ENCODE measurements at places on chromosomes 3 and 15. TPM values are rescaled to one million over a fixed set of nuclear protein-coding genes. Genes with fewer than 3 reads are reported as not detected.
A peak's percentile ranks its signal among the peaks of the same experiment; 100 is the strongest.

GRCh38 chr3:172198428-172198827, 159.1 kb downstream of the FNDC3B start:
- no peak overlapping the region for H3K27ac ChIP-seq
- peaks cover 5% of the 10 kb centered on the region for H3K4me1 ChIP-seq
- H3K4me3 ChIP-seq = no peak overlapping the region
- DNase-seq = no peak

DNA sequence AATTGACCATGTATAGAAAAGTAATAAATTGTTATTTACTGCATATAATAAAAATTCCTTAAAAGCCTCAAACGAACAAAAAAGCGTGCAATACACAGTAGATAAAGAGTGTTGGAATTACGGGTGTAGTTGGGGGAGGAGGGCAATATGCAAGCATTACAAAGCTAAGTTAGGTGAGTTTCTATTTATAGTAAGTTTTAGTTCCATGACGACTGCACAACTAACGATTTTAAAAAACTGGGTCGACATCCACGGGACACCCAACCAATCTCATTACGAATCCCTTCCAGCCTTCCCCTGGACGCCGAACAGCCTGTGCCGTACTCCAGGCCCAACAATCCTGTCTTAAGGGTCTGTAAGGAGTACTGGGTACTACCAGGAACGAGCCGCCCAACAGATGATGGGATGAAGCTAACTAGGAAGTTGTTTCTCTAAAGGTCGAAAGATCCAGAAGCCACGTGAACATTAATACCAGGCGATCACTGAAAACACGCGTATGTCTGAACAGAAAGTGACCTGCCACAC, 677 bp downstream of the POLQ start:
- no peak for DNase-seq
- no peak overlapping the region for H3K27ac ChIP-seq
- peak overlapping the region; percentile 35 for H3K4me3 ChIP-seq

- H3K27ac ChIP-seq = no peak overlapping the region
- no peak for DNase-seq
- H3K36me3 ChIP-seq = no peaks in the 10 kb centered on the region
- H3K27me3 ChIP-seq = no peaks in the 10 kb centered on the region
- no peak overlapping the region for H3K4me3 ChIP-seq
These were observed 190.9 kb downstream of the ADAMTS9 start for GRCh38 chr3:64496786-64497490.

DNA sequence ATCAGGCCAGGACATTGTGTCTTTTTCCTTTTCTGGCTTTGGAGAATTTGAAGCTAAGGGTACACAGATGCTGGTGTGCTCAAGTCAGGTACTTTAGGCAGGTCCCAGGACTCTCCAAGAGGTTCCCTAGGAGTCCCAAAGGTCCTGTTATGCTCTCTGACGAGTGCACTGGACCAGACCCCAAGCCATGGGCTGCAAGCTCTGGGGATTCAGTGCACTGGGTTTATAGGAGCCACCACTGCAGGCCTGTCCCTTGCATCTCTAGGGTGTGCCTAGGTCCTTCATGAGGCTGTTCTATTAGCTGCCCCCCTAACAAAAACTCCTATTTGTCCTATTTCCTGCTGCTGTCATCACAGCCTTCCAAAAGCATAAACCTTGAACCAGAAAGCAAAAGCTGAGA, 31.9 kb upstream of the BFSP2 start:
- no peak overlapping the region for H3K4me3 ChIP-seq
- H3K4me1 ChIP-seq = no peaks in the 10 kb centered on the region
- no peaks in the 10 kb centered on the region for H3K36me3 ChIP-seq
- no peak for DNase-seq
- no peaks in the 10 kb centered on the region for H3K27me3 ChIP-seq

- H3K4me3 ChIP-seq = no peak overlapping the region
- DNase-seq = no peak
- no peaks in the 10 kb centered on the region for H3K27me3 ChIP-seq
- H3K4me1 ChIP-seq = no peaks in the 10 kb centered on the region
- H3K36me3 ChIP-seq = no peaks in the 10 kb centered on the region
- H3K27ac ChIP-seq = no peak overlapping the region
These were observed 191.9 kb upstream of the LRIG1 start for GRCh38 chr3:66692766-66693150.

DNA sequence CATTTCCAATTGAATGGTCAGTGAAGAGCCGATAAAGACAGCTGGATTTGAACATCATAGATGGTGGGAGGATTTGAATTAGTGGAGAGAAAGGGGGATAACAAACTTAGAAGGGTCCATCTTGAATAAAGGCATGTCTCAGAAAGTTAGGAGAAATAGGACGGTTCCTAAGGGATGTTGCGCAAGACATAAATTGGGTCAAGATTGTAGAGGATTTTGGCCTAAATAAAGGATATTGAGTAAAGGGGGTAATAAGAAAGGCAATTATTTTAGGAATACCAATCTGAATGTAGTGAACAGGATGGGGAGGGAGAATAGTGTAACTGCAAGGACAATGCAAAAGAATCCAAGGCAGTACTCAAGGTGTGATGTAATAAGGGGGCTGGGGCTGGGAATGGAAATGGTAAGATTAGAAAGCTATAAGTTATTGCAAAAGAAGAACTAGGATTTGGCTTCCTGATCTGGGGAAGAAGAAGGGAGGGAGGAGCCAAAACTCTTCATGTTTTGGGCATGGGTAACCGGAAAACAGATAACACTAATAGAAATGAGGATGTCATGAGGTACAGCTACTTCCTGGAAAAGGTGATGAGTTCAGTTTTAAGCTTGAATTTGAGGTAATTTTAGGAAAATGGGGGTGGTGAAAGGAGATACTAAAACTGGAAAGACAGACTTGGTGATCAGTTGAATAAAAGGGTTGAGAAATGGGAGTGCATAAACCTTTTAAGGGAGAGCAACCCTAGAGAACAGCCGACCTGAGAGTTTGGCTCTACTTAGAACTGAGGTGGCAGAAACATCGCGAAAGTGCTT, 17.3 kb upstream of the TRPC1 start:
- DNase-seq = no peak
- H3K4me3 ChIP-seq = no peak overlapping the region
- H3K27me3 ChIP-seq = no peaks in the 10 kb centered on the region
- H3K4me1 ChIP-seq = no peaks in the 10 kb centered on the region

DNA sequence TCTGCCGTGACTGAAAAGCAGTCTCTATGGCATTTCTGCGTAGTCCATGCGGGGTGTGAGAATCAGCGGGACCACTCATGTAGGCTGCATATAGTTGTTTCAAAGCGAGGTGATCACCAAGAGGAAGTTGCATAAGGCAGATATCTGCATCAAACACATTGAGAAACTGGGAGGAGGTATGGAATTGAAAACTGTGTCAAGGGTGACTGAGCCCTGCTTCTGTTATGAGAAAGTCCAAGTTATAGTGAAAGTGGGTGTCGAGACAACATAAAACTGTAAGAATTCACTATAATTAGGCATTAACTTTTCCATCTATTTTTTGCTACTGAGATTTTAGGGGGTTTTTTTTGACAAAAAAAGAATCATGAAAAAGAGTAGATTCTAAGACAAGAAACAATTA, 109.3 kb downstream of the ZIC1 start:
- H3K4me3 ChIP-seq = no peak overlapping the region
- H3K36me3 ChIP-seq = no peaks in the 10 kb centered on the region
- no peak for DNase-seq
- no peaks in the 10 kb centered on the region for H3K4me1 ChIP-seq
- H3K27me3 ChIP-seq = no peaks in the 10 kb centered on the region

- H3K36me3 ChIP-seq = no peaks in the 10 kb centered on the region
- H3K27ac ChIP-seq = peak overlapping the region; percentile 93
- peak; percentile 70 for DNase-seq
- H3K4me3 ChIP-seq = peak overlapping the region; percentile 43
These were observed 212.0 kb downstream of the MEIS2 start for GRCh38 chr15:36888011-36888992.

GRCh38 chr3:72750405-72750965, 97.8 kb downstream of the SHQ1 start:
- no peaks in the 10 kb centered on the region for H3K27me3 ChIP-seq
- no peaks in the 10 kb centered on the region for H3K36me3 ChIP-seq
- H3K4me3 ChIP-seq = no peak overlapping the region

GRCh38 chr3:101531473-101532086, 18.6 kb upstream of the SENP7 start:
- H3K27me3 ChIP-seq = no peaks in the 10 kb centered on the region
- no peak overlapping the region for H3K4me3 ChIP-seq

- no peak overlapping the region for H3K4me3 ChIP-seq
- no peaks in the 10 kb centered on the region for H3K27me3 ChIP-seq
- DNase-seq = no peak
- H3K27ac ChIP-seq = no peak overlapping the region
These were observed 51.7 kb upstream of the USP3 start for GRCh38 chr15:63452552-63453136.

GRCh38 chr3:61956236-61956635, 394.9 kb downstream of the PTPRG start:
- H3K27ac ChIP-seq = no peak overlapping the region
- H3K36me3 ChIP-seq = no peaks in the 10 kb centered on the region
- H3K4me3 ChIP-seq = no peak overlapping the region
- no peaks in the 10 kb centered on the region for H3K4me1 ChIP-seq
- no peak for DNase-seq
- no peaks in the 10 kb centered on the region for H3K27me3 ChIP-seq

DNA sequence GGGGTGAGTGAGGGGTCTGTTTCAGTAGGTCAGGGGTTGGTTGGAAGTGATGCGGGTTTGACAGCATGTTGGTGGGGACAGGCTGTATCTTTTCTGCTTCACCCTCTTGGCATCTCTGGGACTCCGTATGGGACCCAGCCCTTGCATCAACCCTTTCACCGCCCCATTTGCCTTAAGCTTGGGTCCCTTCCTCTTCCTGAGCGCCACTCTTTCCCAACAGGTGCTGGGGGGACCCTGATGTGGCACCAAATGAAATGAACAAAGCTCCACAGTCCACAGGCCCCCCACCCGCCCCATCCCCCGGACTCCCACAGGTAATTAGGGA, 1.1 kb downstream of the EIF4G1 start:
- peak overlapping the region; percentile 94 for H3K27ac ChIP-seq
- H3K4me1 ChIP-seq = peaks cover 21% of the 10 kb centered on the region
- H3K27me3 ChIP-seq = no peaks in the 10 kb centered on the region
- DNase-seq = no peak

DNA sequence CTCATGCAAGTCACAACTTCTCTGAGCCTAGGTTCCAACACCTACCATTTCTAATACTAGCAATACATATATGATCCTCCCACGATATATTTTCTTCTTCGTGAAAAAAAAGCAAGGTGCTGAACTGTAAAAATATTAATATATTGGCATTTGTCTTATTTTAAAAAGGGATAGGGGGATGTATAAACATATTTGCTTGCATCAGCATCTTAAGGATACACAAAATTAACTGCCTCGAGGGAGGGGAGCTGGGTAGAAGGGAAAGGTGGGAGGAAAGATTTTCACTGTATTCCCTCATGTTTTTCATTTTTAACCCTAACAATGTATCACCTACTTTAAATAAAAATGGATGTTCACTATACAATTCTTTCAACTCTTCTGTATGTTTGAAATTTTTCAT, 1.3 kb downstream of the HACD2 start:
- H3K4me1 ChIP-seq = no peaks in the 10 kb centered on the region
- no peaks in the 10 kb centered on the region for H3K36me3 ChIP-seq
- H3K4me3 ChIP-seq = no peak overlapping the region
- H3K27me3 ChIP-seq = no peaks in the 10 kb centered on the region

DNA sequence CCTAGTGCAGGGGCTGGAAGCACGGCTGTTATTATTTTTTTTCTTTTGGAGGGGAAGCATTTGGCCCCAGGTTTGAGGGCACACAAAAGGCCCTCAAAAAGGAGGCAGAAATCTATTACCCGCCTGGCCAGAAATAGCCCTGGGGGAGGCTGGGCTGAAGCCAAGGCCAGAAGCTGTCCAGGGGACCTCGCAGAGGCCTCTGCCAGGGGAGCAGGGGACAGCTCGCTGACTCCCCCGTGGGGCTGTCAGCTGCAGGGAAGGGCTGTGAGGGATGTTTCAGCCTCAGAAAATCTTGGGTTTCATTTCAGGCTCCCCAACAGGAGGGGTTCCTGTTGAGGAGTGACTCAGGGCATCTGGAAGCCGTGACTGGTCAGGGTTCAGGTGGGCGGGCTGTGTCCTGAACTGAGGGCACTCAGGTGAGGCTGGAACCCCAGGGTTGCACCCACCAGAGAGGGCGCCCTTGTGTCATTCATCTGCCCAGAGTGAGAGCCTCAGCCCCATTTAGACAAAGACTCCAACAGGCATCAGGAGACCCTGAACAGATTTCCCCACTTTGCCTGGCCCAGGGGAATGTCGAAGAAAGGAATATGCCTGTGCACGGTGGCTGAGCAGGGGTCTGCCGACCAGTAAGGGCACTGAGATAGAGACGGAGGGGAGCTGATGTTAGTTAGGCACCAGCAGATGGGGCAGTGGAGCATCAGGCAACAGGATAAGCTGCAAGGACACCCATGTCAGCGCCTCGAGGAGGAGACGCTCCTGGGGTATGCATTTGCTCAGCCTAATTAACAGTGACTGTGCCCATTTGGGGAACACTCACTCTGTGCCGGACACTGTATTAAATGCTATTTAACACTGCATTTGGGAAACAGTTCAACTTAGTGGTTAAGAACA, 43.5 kb upstream of the SLC6A11 start:
- no peaks in the 10 kb centered on the region for H3K27me3 ChIP-seq
- H3K4me1 ChIP-seq = no peaks in the 10 kb centered on the region
- H3K27ac ChIP-seq = no peak overlapping the region

GRCh38 chr3:90054311-90054710, 946.9 kb downstream of the EPHA3 start:
- H3K27me3 ChIP-seq = no peaks in the 10 kb centered on the region
- no peaks in the 10 kb centered on the region for H3K36me3 ChIP-seq
- no peak overlapping the region for H3K27ac ChIP-seq
- no peak overlapping the region for H3K4me3 ChIP-seq
- no peak for DNase-seq

GRCh38 chr3:46677411-46677726, 16.1 kb downstream of the ALS2CL start:
- H3K4me3 ChIP-seq = no peak overlapping the region
- H3K27ac ChIP-seq = no peak overlapping the region
- H3K27me3 ChIP-seq = no peaks in the 10 kb centered on the region
- H3K36me3 ChIP-seq = no peaks in the 10 kb centered on the region

C3orf49 gene
- total RNA-seq = not detected

GPR149 gene
- not detected for total RNA-seq

GNAT1 gene
- not detected for total RNA-seq

UNC13C gene
- 16.8 TPM for total RNA-seq

ENTPD3 gene
- total RNA-seq = 0.88 TPM

COL7A1 gene
- total RNA-seq = 21.6 TPM

BCHE gene
- 15.4 TPM for total RNA-seq

ADGRG7 gene
- total RNA-seq = 0.70 TPM

NEIL1 gene
- total RNA-seq = 155 TPM

HDDC3 gene
- 0.59 TPM for total RNA-seq

XCR1 gene
- 0.07 TPM for total RNA-seq

MYZAP gene
- 22.5 TPM for total RNA-seq

MORC1 gene
- not detected for total RNA-seq
